Fibroblast of skin of back (primary cell): ENCODE measurements at places on chromosomes 4 and X.
A peak's percentile ranks its signal among the peaks of the same experiment; 100 is the strongest.

DNA sequence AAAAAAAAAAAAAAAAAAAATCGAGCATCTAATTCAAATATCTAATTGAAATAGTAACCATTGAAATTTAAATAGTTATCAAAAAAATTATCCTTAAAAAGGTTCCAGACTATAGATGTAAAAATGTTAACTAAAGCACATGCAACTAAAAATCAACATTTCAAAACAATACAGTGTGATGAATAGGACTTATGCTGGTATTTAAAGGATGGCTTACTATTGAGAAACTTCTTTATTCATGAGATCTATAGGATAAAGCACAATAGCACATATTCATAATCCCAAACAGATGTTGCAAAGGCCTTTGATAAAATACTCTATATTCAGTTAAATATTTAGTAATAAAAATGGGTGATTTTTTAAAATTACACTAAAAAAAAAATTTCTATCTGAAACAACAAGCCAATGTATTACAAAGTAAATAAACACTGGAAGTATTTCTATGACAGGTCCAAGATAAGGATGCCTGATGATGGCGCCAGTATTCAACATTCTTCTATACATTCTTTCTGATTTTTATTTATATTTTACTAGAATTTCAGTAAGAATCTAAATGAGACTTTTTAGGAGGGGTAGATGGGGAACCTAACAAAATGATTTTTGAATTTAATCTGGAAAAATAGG lies 26.3 kb downstream of the DCLK2 start:
- peak; percentile 34 for DNase-seq

DNA sequence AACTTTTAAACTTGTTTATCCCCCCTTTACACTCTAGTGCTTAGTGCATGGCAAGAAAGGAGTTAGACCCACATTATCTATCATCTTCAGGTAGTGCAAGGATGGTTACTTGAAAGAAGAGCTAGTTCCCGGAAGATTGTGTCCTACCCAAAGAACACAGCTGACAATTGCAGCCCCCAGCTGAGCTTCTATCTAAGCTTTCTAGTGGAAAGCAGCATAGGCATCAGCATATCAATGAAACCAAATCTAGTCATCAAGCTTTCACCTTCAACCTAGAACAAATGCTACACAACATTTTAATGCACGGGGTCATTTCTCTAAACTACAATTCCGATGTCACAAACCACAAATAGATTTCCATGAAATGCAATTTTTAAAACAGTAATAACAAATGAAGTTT lies 88.9 kb upstream of the TFDP3 start:
- DNase-seq, result no peak

GRCh38 chrX:113726466-113726865 lies 857.4 kb upstream of the HTR2C start:
- no peak for DNase-seq

DNA sequence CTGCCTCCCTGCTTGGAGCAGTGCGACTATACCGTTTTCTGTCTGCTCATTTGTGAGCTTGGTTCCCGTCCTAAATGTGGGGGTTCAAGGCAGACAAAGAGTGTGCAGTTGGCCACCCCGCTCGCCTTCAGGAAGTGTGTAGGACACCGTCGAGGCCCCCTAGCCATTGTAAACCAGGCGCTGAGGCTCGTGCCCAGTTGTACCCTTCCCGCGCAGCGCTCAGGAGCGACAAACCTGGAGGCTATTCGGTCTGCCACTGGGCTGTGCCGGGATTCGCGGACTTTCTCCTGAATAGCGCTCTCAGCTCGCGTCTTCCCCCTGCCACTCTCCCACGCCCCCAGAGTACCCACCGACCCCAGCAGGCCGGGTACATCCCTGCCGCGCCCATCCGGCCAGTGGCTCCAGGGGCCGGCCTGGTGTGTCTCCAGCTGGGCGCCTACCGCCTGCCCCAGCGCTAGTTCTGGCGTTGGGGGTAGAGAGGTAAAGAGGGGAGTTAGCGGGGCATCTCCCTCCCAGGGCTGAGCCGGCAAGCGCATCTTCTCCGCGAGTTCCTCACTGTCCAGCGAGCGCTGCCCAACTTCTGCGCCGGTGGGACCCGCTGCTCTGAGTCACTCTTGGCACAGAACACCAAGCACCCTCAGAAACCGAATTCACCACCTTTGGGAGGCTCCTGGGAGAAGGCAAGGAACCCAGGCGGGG lies 880 bp upstream of the LONRF3 start:
- no peak for DNase-seq
